ENCODE measurements at places on chromosomes 3 and 15.

DNA sequence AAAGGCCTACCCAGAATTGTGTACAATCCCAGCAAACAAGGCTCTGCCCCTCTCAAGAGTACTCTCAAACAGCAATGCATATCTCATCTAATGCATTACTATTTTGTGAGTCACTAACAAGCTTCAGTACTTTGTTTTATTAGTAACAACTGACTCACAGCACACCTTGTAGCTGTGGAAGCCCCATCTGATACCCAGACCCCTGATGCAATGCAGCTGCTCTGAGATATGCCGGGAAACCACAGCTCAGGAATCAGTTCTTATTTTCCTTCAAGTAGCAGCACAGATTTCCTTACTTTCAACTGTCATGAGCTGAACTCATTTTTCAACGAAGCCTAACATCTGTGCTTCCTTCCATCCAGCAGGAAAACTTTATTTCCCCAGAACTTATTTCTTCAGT, 37.8 kb downstream of the CCNL1 start:
- H3K36me3 ChIP-seq = no peaks in the 10 kb centered on the region
- no peaks in the 10 kb centered on the region for H3K27me3 ChIP-seq
- peaks cover 64% of the 10 kb centered on the region for H3K4me1 ChIP-seq
- H3K4me3 ChIP-seq = peak overlapping the region; percentile 8
- peak overlapping the region; percentile 91 for H3K27ac ChIP-seq

DNA sequence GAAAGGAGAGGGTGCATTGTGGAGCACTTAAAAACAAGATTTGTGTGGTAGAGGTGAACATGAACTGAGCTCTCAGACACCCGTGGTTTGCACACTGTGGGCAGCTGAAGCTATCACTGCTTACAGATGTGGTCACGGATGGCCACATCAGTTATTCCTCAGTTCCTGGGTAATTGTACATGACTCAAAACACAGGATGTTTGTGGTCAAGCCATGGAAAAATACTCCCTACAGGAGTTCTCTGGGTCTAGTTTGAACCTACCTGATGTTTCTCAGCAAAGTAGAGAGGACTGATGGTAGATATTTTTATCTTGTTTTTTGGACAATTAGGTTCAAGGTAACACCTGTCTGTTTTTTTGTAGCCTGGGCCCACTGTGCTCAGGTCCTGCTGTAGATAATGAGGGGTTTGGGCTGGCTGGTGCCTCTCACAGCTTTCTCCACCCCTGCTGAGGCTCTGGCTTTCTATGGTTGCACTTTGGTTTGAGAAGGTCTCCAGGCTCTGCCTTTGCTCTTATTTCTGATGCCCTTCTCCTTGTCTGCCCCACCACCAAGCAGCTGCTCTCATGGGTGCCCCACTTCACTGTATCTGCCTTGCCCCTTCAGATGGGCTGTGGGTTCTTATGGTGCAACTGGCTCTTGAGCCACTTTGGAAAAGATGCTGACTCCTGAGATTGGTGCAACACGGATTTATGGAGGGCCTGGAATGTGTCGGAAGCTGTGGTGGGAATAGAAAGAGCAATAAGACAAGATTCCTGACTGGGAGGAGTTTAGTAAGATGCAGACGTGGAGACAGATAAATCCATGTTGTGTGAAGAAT, 40.1 kb downstream of the CDCP1 start:
- no peak overlapping the region for H3K4me3 ChIP-seq
- peak; percentile 66 for DNase-seq
- H3K27me3 ChIP-seq = no peaks in the 10 kb centered on the region
- peaks cover 20% of the 10 kb centered on the region for H3K4me1 ChIP-seq

DNA sequence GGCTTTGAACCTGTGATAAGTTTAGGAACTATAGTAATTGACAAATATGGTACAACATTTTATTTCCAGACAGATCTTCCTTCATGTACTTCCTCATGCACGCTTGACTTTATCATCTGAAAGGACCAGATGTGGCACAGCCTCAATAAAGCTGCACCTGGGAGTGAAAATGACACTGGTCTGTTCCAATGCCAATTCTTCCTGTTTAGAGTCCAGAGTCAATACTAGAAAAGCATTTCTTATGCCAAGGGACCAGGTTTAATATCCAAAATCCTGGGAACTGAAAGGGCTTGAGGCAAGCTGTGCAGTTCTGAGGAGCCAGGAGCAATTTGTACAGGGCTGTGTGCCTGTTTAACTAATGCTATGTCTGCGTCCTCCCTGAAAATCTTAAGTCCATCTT, 15.3 kb downstream of the DPH6 start:
- no peaks in the 10 kb centered on the region for H3K4me1 ChIP-seq
- DNase-seq = no peak
- H3K27ac ChIP-seq = no peak overlapping the region
- no peak overlapping the region for H3K4me3 ChIP-seq
- H3K36me3 ChIP-seq = no peaks in the 10 kb centered on the region
- no peaks in the 10 kb centered on the region for H3K27me3 ChIP-seq

GRCh38 chr3:121819236-121819635, 15.6 kb downstream of the IQCB1 start:
- H3K4me1 ChIP-seq = no peaks in the 10 kb centered on the region
- H3K36me3 ChIP-seq = peaks cover 11% of the 10 kb centered on the region
- DNase-seq = no peak
- H3K27ac ChIP-seq = no peak overlapping the region
- no peaks in the 10 kb centered on the region for H3K27me3 ChIP-seq
- no peak overlapping the region for H3K4me3 ChIP-seq

DNA sequence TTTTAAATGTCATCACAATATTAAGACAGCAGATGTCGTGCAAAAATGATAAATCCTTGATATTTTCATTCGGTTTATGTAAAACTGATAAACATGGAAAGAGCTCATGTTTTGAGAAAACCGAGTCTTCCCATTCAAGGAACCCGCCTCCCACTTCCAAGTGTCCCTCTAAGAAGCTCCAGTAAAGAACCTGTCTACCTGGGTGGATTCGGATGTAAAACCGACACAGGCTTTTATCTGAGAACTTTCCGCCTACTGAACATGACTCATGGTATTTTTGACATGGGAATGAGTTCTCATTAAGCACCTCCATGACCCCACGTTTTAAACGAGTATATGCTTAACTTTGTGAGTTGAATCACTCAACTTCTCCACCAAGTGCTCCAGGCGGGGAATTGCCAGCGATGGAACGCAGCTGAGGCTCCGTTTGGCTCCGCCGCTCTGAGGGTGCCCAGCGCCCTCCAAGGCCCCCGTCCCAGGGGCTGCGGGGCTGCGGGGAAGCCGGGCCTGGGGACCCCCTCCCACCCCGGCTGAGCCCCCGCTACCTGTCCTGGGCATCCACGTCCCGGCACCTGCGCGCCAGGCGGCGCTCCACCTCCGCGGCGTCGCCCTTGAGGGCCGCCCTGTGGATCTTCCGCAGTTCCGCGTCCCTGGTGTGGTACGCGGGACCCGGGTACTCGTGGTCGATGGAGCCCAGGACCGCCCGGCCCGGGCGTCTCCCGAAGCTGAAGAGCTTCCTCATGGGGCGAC, 119.9 kb downstream of the LMLN start:
- peak; percentile 9 for DNase-seq
- H3K36me3 ChIP-seq = no peaks in the 10 kb centered on the region
- peaks cover 7% of the 10 kb centered on the region for H3K4me1 ChIP-seq
- no peak overlapping the region for H3K27ac ChIP-seq
- H3K27me3 ChIP-seq = peaks cover 34% of the 10 kb centered on the region
- peak overlapping the region; percentile 64 for H3K4me3 ChIP-seq

DNA sequence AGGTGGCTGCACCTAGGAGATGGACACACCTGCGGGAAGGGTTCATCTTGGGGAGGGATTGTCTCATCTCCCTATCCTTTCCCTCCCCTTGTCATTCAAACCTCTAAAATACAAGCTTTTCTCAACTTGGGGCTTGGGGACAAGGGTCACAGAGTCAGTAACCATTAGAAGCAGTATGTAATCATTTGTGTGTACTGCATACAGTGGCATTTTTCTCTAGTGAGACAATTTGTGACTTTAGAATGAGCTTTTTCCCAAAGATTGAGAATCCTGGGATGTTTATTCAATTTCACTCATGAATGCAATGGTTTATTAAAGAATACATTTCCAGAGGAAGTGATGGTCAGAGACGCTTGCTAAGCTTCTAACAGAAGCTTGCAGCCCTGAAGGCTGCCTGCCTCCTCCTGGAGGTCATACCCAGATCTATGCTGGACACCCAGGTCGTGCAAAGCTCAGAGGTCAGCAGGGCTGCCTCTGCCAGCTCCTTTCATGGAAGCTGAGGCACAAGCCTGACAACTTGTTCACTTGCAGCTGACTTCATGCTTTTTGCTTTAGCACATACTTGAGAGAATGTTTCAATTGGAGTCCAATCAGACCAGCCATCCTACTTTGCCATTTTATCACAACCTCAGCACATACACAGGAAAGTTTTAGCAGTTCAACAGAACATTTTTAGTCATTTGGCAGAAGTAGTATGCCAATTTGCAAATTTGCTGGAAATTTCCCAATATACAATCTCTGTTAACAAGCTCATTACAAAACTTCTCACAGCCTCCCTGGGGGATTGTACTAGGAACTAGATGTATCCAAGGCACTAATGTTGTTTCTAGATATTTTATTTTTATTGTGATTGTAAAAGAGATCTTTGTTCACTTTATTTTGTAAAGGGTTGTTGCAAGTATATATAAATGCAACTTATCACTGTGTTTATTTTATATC, 25.6 kb upstream of the ALDH1L1 start:
- H3K4me3 ChIP-seq = no peak overlapping the region
- no peaks in the 10 kb centered on the region for H3K36me3 ChIP-seq
- H3K4me1 ChIP-seq = peaks cover 16% of the 10 kb centered on the region
- H3K27me3 ChIP-seq = no peaks in the 10 kb centered on the region
- no peak for DNase-seq

- H3K4me3 ChIP-seq = no peak overlapping the region
- DNase-seq = peak; percentile 36
- H3K27ac ChIP-seq = no peak overlapping the region
- peaks cover 5% of the 10 kb centered on the region for H3K4me1 ChIP-seq
- H3K36me3 ChIP-seq = no peaks in the 10 kb centered on the region
- no peaks in the 10 kb centered on the region for H3K27me3 ChIP-seq
Measured at GRCh38 chr3:102229062-102229655, 205.7 kb upstream of the ZPLD1 start.

DNA sequence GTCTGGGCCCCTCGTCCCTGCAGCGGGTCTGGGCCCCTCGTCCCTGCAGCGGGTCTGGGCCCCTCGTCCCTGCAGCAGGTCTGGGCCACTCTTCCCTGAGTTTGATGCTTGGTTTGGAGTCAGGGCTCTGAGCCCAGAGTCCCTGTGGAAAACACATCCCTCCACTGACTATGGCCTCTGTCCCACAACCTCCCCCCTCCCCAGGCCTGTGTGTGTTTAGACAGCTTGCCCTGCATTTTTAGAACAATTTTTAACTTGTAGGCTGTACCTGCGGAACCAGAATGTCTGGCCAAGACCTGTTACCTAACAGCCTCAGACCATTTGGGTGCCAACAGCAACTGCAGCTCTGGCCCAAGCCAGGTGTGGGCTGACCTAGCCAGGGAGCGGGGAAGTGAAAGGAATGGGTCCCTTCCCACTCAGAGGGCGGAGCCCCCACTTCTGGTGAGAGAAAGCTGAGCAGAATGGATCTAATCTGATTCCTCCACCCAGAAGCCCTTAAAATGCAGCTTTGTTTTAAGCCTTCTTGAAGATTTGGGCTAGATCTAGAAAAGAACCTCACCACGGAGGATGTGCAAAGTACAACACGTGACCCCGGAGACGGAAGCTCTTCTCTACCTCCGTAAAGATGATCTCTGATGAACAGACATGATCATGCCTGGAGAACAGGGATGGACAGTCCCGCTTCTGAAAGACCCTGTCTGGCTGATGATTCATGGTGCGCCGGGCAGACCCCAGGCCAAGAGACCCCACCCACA, 60.5 kb upstream of the TFRC start:
- H3K4me1 ChIP-seq = peaks cover 28% of the 10 kb centered on the region
- H3K27me3 ChIP-seq = no peaks in the 10 kb centered on the region
- no peak for DNase-seq
- no peaks in the 10 kb centered on the region for H3K36me3 ChIP-seq
- no peak overlapping the region for H3K4me3 ChIP-seq
- H3K27ac ChIP-seq = no peak overlapping the region

DNA sequence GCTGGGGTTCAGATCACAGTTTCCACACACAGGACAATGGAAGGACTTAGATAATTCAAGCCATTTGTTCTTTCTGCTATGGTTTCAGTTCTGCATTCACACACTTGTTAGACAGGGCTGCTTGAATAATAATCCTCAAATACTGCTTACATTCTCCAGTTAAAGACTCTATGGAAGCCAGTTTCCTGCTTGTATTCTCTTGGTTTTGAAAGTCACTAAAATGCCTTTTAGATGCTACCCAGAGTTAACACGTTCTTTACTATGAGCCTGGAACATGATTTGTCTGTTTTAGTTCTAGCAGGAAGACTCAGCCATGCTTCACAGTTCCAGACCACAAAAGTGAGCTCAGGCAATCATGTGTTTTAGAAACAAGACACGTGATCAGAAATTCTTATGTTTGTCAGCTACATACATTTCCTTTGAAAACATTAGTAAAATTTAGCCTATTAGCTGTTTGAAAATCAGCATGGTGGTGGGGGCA, 152.4 kb downstream of the LEKR1 start:
- no peak overlapping the region for H3K27ac ChIP-seq
- peaks cover 9% of the 10 kb centered on the region for H3K4me1 ChIP-seq
- DNase-seq = no peak
- no peaks in the 10 kb centered on the region for H3K27me3 ChIP-seq
- no peak overlapping the region for H3K4me3 ChIP-seq
- H3K36me3 ChIP-seq = no peaks in the 10 kb centered on the region

DNA sequence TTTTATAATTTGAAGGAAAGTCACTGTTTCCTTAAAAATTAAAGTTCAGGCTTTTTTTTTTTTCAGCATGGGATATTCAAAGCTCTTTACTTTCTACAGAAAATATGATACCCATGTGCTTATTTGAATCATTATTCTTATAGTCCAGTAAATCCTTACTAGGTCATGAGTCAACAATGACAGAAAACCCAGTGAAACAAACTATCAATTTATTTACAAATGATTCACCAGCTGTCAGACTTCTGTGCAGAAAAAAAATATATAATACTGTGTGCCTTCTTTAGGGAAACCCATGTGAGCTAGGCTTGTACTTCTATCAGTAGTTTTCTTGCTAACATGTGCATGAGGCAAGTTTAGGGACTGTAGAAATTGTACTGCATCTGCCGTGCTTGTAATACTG, 1.2 kb downstream of the ACP3 start:
- H3K27me3 ChIP-seq = no peaks in the 10 kb centered on the region
- H3K4me3 ChIP-seq = no peak overlapping the region
- H3K36me3 ChIP-seq = no peaks in the 10 kb centered on the region
- DNase-seq = no peak
- H3K27ac ChIP-seq = no peak overlapping the region
- H3K4me1 ChIP-seq = peaks cover 22% of the 10 kb centered on the region

DNA sequence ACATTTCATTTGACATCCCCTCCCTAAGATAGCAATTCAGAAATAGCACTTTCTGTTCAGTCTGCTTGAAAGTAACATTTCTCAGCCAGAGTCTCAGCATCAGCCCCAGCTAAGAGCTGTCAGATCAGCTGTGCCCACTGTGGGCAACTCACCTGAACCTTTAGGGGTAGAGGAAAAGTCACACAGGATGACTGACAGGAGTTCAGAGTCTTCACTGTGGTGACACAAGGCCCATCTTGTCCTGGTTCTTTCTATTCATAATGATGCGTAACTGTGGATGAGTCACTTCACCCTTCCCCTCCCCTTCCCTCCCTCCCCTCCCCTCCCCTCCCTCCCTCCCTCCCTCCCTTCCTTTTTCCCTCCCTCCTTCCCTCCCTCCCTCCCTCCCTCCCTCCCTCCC, 96.1 kb upstream of the RASGRP1 start:
- H3K27ac ChIP-seq = no peak overlapping the region
- no peaks in the 10 kb centered on the region for H3K4me1 ChIP-seq
- DNase-seq = no peak

Measured in keratinocyte (primary cell).